Stimulated activated CD4-positive, alpha-beta T cell treated with anti-CD3 and anti-CD28 coated beads, Interleukin-15, amount 100 ng/mL, for 24 hours (primary cell): ENCODE measurements at places on chromosomes 3 and 15.

DNA sequence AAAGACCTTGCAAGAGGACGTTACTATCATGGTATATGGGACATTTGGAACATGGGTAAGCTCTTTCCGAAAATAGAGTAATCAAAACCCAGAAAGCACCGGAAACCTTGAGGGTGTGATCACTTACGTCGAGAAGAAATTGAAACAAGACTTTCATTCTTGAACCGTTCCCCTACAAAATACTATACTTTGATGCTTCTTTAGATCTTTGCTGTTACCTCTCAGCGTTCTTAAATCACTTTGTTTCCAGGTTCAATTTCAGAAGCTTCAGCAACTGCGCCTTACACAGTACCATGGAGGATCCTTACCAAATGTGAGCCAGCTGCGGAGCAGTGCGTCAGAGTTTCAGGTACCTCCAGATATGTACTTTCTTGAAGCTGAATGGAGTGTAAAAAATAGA lies 10.1 kb downstream of the CRTC3 start:
- peak; percentile 62 for DNase-seq

- DNase-seq: no peak
These were observed 142.3 kb downstream of the IL5RA start for GRCh38 chr3:2967871-2968270.

GRCh38 chr15:56690733-56691132 lies 42.6 kb downstream of the ZNF280D start:
- DNase-seq: no peak

- DNase-seq: no peak
These were observed 40.0 kb downstream of the MYO9A start for GRCh38 chr15:72077950-72078349.
